NCI-H510A treated with DMSO at 0.1 percent for 48 hours (cell line): ENCODE measurements at places on chromosomes 5 and 9.

DNA sequence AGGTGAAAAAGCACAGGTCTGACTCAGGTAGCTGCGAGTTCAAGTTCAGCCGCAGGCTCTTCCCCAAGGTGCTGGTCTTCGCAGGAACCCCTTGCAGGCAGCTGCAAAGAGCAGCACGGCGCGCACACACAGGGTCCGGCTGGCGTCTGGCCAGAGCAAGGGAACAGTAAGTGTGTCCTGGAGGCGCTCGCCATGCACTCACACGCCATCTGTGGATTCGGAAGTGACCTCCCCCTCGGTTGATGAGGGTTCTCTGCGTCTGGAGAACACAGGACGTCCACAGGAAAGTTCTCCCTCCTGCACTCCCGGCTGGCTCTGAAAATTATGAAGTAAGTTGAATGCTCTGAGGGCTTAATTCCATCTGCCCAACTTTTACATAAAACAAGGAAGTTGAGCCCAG, 14.0 kb upstream of the EGFL7 start:
- no peak for DNase-seq

DNA sequence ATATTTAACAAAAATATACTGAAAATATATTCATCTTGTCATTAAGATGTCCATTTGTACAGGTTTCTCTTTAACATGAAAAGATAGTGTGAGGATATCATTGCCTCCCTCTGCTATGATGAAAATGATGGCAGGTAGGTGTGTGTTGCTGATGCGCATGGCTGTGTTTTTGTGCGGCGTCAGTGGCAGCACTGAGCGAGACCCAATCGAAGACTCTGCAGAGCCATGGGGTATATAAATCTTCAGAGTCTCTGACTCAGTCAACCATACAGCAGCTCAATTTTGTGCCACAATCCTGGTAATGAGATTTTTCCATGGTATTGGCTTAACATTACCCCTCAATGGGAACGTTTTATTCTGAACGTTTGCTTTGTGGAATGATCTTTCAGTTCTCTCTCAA, 153.5 kb upstream of the IQGAP2 start:
- DNase-seq: no peak

GRCh38 chr5:82142217-82142841, 135.8 kb downstream of the RPS23 start:
- DNase-seq: no peak

DNA sequence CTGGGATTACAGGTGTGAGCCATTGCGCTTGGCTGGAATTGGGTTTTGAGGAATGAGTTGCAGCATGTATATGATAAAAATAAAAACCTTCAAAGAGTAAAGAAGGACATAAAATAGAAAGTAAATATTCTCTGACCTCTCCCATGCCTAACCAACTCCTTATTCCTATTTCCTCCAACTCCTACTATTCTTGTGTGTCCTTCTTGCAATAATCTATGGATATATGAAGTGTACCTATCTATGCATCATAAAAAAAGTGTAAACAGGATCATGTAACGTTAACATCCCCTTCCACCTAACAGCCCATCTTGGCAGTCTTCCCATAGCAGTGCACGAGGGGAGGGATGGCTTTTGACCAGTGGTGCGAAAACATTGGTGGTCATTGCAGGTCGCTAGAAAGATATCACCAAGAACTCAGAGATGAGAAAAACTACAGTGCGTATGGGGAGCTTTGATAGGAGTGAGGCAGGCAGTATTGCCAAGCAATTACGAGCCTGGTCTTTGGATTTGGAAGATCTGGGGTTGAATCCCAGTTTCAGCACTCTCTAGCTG, 69.9 kb downstream of the PPARGC1B start:
- DNase-seq: peak; percentile 80

GRCh38 chr5:147465747-147466146, 44.1 kb downstream of the DPYSL3 start:
- no peak for DNase-seq

DNA sequence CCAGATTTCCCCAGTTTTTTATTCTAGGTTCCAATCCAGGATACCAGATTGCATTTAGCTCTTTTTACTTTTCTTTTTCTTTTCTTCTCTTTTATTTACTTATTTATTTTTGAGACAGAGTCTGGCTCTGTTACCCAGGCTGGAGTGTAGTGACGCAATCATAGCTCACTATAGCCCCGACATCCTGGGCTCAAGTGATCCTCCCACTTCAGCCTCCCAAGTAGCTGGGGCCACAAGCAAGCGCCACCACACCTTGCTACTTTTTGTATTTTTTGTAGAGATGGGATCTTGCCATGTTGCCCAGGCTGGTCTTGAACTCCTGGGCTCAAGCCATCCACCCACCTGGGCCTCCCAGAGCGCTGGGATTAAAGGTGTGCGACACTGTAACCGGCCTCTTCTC, 48.4 kb downstream of the GSN start:
- no peak for DNase-seq

DNA sequence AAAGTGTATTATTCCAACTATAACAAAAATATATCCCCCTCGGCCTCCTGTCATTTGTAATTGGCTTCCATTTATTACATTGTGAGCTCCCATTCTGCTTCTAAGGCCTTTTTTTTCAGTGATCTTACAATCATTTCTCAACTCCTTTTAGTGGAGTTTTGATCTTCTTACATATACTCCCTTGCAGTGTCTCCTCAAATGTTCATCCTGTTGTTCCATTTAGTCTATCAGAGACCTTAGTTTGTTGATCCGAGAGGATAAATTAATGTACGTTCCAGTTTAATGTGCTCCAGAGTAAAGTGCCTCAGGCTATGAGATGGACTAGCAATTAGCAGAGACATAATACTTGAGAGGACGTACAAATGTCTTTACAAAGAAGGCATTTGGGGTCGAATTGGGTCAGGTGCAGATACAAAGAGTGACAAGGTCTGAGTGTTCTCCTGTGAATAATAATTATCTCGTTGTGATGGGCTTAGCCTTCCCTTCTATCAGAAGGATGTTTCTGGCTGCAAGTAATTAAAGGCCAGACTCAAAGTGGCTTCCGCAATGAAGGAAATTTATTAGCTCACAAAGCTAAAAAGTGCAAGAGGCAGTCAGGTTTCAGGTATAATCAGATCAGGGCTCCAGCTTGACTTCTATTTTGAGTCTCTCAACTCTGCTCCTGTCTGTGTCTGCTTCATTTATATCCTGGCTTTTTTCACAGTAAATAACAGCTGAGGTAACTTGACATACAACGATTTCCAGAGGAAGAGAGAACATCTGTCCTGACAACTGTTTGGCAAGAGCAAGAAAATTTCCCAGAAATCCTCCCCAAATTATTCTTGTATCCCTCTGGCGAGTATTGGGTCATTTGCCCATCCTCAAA, 30.1 kb downstream of the ARRDC3 start:
- DNase-seq: no peak

DNA sequence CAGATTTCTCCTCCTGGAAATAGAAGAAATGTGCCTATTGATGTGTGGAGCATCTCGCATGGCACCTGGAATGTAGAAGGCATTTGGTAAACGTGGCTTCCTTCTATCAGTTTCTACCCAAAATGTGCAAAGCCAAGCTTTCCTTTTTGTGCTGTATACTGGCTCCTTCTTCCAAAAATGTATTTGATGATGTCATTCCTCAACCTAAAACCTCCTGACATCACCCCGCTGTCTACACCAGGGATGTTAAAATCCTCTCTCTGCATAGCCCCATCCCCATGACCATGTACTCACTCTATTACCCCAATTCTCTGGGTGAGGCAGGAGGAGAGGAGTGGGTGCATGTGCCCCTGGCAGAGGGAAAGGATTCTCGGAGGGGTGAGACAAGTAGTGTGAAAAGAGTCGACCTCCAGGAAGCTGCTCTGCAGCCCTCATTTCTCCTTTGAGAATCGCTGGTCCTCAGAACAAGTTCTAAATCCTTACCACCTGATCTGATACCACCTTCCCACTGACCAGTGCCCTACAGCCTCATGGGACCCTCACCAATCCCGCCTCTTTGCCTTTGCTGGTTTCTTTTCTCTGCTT, 11.7 kb upstream of the MED10 start:
- DNase-seq: no peak

GRCh38 chr9:122370303-122370702, 521 bp upstream of the PTGS1 start:
- no peak for DNase-seq

- DNase-seq: no peak
Measured at GRCh38 chr5:59923465-59923864, 29.9 kb upstream of the PDE4D start.
